Activated T-helper 17 cell treated with anti-CD3 and anti-CD28 coated beads, Interleukin-2, amount 50 U/mL, for 72 hours (primary cell): ENCODE measurements at places on chromosomes 2 and 18. TPM values are rescaled to one million over a fixed set of nuclear protein-coding genes. Genes with fewer than 3 reads are reported as not detected.
A peak's percentile ranks its signal among the peaks of the same experiment; 100 is the strongest.

RAD51AP2 gene
- total RNA-seq, result not detected

NEURL3 gene
- total RNA-seq, result 0.91 TPM

RIF1 gene
- 75.9 TPM for total RNA-seq

ALPP gene
- 0.19 TPM for total RNA-seq

DNA sequence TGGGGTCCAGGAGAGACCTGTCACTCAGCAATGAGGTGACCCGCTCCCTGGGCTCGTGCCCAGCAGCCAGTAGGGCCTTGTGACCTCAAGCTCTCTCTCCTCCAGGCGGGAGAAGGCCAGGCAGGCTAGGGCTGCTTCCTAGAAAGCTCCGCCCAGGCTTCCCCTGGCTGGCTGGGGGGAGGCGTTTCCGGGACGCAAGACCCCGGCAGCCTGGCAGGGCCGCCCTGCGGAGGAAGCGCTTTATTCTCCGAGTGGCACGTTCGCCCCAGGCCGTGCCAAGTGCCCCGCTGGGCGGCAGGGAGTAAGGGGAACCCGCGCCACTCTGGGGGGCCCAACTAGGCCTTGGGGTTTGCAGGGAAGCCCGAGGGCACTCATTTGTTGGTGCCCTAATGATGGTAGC lies 21.2 kb upstream of the EPAS1 start:
- no peak for ATAC-seq

DNA sequence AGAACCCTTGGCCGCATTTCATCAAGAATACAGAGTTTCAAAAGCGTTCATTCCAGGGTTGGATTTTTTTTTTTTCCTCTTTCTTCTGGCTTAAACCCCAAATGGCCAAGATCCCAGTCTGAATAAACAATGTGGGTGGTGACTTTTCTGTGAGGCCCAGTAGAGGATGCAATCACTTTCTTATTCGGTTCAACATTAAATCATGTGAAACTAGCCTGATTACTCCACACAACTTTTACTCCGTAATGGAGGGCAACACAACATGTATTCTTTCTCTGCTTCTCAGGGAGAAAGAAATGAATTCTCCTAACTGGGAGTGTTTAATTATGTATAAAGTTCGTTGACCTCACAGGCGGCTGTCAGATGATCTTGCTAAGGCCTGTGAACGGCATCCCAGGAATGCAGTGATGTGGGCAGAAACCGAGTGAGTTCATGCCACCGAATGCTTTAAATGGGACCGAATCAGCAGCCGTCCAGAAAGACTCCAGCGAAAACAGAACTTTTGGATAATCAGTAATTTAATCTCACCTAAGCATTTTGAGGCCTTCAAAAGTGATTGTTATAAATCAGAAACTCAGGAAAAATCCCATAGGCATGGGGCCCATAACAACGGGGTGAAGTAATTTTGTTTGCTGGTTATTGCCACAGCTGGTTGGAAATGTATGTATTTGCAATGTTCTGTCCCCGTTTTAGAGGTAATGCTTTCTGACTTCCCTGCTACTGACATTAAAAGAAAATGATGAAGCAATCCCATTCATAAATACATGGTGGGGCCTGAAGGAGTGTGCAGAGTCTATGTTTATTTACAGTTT lies 81.5 kb downstream of the BCL2 start:
- ATAC-seq, result no peak

GRCh38 chr2:237207646-237208045 lies 122.0 kb downstream of the COPS8 start:
- ATAC-seq, result no peak

DNA sequence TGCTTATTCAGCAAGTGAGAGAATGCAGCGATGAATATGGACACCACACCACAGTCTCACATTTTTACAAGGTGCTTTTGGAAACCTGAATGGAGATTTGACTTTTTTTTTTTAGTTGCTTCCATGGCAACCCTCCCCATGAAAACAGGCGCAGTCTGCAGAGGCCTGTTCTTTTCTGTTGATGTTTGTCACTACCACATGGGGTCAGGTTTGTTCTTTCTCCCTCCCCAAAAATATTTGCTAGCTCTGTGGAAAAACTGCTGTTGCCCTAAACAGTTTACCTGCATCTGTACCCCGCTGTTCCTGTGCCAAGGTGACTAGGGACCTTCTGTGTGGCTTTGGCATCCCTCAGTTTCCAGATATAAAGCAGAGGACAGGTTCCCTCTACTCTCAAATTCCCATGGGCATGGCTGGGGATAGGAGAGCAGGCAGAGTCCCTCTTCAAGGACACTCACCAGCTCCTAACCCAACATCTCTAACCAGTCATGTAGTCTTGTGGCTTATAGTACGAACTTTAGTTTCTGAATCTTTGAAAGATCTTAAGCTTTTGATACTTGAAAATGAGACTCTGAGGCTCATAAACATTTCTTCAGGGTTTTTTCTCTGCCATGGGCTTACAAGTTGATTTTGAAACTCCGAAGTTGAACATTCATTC lies 14.7 kb upstream of the MAPRE2 start:
- peak; percentile 30 for ATAC-seq

DNA sequence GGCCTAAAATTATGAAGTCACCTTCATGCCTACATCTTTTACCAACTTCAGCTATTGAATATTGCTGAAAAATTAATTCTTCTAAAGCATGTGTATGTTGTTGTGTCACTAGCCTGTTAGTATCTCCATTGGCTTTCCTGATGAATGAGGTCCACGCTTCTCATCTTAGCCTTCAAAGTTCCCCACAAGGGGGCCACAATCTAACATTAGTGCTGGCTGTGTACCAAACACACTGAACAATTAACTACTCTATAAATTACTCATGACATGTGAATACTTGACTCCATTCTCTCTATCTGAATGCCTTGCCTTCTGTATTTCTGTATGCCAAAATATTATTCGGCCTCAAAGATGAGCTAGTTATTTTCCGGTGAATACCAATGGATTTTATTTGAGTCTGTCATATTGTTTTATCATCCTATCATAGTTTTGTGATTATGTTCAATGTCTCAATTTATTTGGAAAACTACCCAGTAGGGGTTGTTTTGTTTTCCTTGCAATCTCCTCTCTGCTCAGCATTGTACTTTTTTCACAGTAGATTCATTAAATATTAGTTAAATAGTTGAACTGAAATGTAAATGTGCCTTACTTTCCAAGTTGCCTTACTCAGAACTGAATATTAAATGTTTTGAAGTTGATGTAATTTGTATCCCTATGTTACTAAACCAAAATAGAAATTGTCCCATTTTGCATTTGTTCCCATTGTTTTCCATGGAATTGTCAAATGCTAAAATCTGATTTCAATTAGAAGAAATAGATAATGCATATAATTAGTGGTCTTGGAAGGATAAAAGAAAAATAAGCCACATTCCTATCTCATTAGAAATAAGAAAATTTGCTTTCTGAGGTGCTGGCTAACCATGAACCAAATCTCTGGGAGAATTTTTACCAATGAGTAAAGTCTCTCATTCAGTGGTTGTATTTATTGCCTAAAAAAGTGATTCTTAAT lies 208.4 kb upstream of the COL3A1 start:
- ATAC-seq, result no peak

GRCh38 chr2:95122197-95122551 lies 566 bp upstream of the MRPS5 start:
- ATAC-seq, result peak; percentile 4

- ATAC-seq, result no peak
Observed at GRCh38 chr2:150484006-150484405, 3.5 kb downstream of the RND3 start.

- no peak for ATAC-seq
Observed at GRCh38 chr2:109065391-109065734, 63.6 kb upstream of the SH3RF3 start.

DNA sequence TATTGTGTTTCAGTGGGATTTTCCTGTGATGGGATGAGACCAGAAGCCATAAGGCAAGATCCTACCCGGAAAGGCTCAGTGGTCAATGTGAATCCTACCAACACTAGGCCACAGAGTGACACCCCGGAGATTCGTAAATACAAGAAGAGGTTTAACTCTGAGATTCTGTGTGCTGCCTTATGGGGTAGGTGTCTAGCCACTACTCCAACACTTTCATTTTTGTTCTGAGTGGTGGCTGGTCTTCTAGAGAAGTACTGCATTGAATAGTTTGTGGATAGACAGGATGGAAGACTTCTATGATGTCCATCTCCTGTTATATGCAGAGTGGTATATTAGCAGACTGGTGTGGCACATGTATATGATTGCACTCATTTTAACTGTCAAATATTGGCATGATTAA lies 117.7 kb upstream of the IL1R2 start:
- ATAC-seq, result peak; percentile 64

DNA sequence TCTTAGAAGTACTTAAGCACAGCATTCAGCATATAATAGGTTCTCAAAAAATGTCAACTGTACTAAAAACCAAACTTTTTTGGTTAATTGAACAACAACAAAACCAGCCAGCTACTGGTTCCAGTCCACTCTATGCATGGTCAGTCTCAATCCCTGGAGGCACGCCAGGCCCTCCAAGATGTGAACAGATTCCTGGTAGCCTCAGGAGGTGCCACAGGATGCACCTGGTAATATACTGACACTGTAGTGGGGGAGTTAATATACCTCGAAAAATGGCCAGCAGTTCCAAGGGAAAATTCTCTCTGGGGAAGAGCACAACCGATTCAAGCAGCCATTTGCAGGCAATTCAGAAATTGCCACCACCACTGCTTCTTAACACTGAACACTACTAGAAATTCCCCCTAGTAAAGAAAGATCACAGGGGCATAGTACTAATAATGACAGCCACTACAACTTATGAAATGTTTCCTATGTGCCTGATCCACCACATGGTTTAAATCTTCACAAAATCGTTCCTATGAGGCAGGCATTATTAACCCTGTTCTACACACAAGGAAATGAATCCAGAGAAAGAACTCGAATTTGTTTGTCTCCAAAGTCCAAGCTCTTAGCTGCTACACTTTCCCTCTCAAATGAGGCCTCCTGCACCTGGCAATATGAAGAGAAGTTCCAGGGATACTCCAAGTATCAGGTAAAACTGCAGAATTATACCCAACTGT lies 3.4 kb downstream of the MGAT4A start:
- no peak for ATAC-seq

GRCh38 chr2:146246736-146247523 lies 1597.9 kb upstream of the ACVR2A start:
- ATAC-seq, result no peak

GRCh38 chr2:71575966-71576365 lies 122.6 kb downstream of the DYSF start:
- ATAC-seq, result no peak
